Natural killer cell (primary cell): ENCODE measurements at places on chromosomes 16 and 17.
A peak's percentile ranks its signal among the peaks of the same experiment; 100 is the strongest.

DNA sequence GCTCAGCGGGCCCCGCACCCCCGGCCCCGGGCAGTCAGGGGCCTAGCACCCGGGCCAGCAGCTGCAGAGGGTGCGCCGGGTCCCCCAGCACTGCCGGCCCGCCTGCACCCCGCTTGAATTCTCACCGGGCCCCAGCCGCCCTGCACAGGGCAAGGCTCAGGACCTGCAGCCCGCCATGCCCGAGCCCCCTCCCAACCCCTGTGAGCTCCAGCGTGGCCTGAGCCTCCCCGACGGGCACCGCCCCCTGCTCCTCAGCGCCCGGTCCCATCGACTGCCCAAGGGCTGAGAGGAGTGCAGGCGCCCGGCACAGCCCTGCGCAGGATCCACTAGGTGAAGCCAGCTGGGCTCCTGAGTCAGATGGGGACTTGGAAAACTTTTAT is 1.7 kb upstream of the BRCA1 start:
- no peak for DNase-seq

DNA sequence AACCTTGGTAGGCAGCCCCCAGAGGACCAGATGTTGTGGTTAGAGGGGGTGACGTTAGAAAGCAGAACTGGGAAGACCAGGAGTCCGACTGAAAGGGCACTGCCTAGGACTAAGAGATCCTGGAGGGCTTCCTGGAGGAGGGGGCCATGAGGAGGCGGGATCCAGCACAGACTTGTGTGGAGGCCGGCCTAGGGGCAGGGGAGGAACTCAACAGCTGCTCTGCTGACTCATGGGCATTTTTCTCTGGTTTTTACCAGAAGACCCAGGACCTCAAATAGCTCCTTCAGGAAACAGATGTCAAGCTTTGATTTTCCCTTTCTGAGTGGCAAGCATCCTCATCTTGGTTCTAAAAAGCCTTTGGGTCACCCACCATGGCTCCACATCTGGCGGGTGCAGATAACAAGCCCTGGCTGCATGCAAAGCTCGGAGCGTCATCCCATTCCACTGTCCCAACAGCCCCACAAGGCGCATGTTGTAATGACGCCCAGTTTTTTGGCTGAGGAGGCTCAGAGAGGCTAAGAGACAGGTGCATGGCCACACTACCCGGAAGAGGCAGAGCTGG is 29.0 kb downstream of the IL21R start:
- DNase-seq: no peak

GRCh38 chr17:66165537-66166123 is 26.3 kb downstream of the CEP112 start:
- no peak for DNase-seq

- no peak for DNase-seq
These were observed 106.3 kb downstream of the C16orf95 start for GRCh38 chr16:87210894-87211293.

DNA sequence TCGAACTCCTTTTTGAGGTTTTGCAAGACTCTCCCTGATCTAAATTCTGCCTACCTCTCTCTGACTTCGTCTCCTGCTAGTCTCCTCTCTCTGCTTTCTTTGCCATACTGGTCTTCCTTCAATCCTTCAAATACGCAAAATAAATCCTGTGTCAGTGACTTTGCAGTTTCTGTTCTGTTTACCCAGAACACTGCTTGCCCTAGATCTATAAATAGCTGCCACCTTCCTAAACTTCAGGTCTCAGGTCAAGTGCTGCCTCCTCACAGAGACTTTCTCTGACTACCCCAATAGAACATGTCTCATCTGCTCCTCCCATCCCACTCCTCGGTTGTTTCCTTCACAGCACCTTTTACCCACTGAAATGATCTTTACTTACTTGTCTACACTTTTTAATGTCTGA is 78.9 kb downstream of the TRIM37 start:
- no peak for DNase-seq

DNA sequence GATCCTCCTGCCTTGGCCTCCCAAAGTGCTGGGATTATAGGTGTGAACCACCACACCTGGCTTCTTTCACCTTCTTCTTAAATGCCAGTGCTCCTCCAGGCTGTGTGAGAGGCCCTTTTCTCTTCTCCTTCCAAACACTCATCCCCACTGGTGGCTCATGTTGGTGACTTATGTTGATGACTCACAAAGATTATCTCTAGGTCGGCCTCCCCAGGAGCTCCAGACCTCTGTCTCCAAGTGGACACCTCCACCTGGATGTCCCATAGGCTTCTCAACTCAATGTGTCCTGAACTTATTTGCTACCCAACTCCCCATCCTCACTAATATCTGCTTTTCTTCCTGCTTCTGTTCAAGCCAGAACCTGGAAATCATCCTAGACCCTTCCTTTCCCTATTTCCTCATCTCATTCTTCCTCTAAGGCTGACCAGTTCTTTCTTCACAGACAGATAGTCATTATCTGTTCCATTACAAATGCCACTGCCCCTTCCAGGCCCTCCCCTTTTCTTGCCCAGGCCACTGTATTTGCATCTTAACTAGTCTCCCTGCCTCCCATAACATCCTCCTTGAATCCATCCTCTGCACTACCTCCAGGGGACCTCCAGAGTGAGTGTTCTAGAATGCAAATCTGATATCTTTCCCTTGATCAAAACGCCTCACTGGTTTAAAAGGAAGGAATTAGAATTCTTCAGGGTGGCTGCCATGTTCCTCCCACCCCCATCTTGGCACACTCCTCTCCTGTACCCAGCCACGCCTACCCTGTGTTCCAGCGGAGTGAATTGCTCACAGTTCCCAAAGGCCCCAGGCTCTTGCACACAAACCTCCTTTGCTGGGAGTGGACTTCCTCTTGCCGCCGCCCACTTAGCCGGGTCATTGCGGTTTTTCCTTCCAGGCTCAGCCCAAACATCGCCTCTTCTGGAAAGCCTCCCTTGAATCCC is 34.8 kb upstream of the FBXO47 start:
- DNase-seq: no peak

DNA sequence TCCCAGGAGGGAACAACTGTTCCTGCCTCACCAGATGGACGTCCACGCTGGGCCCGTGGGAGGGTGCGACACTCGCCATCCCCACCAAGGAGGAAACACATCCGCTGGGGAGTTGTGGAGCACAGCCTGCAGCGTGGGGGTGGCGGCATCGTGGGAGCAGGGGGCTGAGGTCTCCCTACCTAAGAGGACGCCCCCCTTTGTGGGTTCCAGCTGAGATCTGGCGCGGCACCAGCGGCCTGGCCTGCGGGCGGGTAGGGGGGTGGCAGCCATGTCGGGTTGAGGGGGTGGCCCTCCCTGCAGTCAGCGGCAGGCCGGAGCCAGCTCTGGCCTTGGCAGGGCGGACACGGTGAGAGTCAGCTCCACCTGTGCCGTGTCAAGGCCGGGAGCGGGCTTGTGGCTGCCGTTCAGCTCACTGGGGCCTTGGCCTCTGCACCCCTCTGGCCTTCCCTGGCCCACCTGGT is 116.7 kb upstream of the CIBAR2 start:
- DNase-seq: no peak

DNA sequence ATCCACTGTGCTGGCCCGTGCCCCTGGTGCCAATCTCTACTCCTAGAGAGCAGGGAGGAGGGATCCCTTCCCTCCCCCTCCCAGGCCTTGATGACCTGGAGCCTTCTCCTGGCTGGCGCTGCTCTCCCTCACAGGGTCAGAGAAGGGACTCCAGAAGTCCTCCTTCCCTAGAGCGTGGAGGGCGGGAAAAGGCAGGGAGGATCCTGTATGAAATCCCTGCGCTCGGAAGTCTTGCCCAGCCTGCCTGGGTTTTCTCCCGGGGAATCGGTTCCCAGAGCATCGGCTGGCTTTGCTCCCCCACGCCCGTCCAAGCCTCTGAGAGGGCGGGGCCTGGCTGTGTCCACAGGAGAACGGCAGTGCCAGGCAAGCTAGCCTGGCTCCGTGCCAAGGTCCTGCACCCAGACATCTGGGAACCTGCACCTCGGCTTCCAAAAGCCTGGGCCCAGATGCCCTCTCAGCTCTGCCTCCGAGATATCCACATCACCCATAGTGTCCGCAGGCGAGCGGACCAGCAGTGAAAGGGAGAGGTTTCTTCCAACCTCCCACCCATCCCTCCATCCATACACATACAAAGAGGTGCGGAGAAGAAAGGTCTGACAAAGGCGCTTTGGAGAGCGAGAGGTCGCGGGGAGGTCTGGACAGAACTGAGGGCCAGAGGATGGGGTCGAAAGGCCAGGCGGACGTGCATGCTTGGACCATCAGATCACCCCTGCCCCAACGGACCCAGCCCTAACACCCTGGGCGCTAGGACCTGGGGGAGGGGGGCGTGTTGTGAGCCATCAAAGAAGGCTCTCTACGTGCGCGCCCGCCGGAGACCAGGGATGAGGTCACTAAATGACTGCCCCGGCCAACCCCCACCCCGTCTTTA is 1.1 kb downstream of the MPP2 start:
- DNase-seq: peak; percentile 38

DNA sequence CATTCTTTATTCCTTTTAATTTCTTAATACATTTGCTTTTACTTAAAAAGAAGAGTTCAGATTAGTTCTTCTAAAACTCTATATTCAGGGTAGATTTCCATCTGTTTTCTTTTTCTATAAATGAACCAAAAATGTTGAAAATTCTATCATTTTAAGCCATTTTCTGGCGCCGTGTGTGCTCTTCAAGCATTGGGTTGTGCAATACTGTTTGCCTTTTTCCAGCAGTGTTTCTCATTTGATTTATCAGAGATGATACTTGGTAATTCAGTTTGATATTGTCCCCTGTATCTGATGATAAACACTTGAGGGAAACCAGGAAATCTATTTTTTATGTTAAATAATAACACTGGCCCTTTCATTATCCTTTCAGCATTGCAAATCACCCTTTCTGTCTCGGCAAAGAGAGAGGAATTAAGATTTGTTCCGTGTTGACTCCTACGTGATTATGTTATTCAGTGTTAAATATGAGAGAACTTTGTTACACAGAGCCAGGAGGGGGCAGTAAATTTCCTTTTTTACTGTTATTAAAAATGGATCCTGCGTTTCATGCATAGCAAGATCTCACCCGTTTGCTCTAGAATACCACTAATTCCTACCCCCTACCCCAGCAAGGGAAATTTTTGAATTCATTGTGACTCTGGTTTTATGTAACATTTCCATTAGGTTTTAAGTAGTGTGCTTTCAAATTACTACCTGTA is 606.9 kb upstream of the RBFOX1 start:
- DNase-seq: no peak

DNA sequence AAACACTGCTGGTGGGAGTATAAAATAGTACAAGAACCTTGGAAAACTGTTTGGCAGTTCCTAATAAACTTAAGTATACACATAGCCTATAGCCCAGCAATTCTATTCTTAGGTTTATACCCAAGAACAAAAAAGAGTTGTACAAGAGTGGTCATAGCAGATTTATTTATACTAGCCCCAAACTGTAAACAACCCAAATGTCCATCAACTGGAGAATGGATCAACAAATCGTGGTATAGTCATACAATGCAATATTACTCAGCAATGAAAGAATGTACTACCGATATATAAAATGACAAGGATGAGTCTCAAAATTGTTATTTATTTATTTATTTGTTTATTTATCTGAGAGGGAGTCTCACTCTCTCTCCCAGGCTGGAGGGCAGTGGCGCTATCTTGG is 23.1 kb downstream of the GNGT2 start:
- no peak for DNase-seq

- DNase-seq: peak; percentile 53
These were observed 532 bp downstream of the CNTNAP1 start for GRCh38 chr17:42682722-42683403.

DNA sequence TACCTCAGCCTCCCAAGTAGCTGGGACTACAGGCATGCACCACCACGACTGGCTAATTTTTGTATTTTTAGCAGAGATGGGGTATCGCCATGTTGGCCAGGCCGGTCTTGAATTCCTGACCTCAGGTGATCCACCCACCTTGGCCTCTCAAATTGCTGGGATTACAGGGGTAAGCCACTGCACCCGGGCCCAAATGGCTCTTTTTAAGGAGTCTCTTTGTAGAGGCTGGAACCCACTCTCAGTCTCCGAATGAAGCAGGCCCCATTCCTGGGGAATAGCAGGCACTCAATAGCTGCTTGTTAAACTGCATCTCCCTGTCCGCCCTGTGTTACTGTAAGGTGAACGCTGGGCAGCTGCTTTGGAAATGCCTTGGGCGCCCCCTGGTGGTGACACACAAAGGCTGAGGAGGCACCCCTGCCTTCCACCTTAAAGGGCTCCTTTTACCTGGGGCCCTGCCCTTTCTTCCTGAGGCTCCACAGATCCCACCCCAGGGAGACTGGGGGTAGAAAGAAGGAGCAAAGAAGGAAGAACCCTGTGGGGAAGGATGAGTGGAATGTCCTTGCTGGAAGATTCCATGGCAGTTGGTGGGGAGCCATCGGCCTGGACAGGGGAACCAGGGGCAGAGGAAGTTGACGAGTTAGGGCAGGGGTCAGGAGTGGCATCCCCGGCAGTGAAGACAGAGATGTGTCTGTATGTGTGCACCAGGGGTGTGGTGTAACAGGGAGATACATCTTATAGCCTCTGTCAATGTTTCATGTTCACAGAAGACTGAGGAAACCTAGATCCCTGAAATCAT is 6.1 kb upstream of the SP2 start:
- DNase-seq: peak; percentile 93

GRCh38 chr16:12612598-12613101 is 191.0 kb downstream of the CPPED1 start:
- DNase-seq: no peak

- DNase-seq: peak; percentile 72
These were observed 2.9 kb downstream of the RNF213 start for GRCh38 chr17:80263253-80264204.

DNA sequence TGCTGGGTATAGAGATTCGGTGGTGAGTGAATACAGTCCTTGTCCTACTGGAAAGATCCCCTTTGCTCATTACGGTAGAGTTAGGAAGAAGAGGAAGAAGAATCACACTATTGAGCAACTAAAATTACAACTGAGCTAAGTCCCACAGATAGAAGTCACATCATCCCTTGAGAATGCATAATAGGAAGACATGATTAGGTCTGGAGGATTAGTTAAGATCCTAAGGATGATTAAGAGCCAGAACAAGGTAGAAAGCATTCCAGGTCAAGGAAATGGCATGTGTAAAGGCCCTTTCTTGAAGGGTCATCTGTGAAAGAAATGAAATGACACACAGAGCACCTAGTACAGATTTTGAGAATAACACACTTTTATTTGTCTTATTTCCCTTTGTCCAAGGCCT is 503.5 kb downstream of the HAPSTR1 start:
- DNase-seq: no peak

GRCh38 chr17:82862737-82863382 is 23.0 kb upstream of the ZNF750 start:
- no peak for DNase-seq

- no peak for DNase-seq
These were observed 11.2 kb upstream of the GFOD2 start for GRCh38 chr16:67730326-67730725.

DNA sequence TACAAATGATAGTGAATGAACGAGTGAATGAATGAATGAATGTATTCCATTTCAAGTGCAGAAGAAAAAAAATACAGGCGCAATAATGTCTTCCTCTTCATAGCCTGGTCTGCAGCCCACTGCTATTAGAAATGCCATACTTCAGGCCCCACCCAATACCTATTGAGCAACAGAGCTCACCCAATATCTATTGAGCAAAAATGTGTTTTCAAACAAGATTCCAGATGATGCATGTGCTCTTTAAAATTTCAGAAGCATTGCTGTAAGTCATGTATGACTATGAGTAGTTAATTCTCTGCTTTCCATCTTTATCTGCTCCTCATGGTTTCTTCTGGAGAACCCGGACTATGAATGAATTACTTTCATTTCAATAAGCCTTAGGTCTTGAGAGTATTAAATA is 308.2 kb downstream of the XYLT1 start:
- DNase-seq: no peak

- DNase-seq: no peak
These were observed 51.2 kb upstream of the MTMR4 start for GRCh38 chr17:58565389-58566311.

GRCh38 chr16:54282928-54283724 is 3.5 kb downstream of the IRX3 start:
- DNase-seq: no peak
